Esophagus (tissue), 2 donors: ENCODE measurements at places on chromosomes 4 and X. TPM values are rescaled to one million over a fixed set of nuclear protein-coding genes. Genes with fewer than 3 reads are reported as not detected.

Gene SORCS2
- 1.2 TPM for polyA plus RNA-seq

Gene TBC1D8B
- 0.93 TPM for polyA plus RNA-seq

Gene OCRL
- polyA plus RNA-seq: 6.4 TPM

Gene HAND2
- polyA plus RNA-seq: 2.0 TPM

Gene AFP
- polyA plus RNA-seq: not detected

Gene GPC3
- polyA plus RNA-seq: 0.39 TPM

Gene SSX7
- not detected for polyA plus RNA-seq

Gene BCORL1
- polyA plus RNA-seq: 1.0 TPM

Gene PITX2
- 1.3 TPM for polyA plus RNA-seq

Gene SSX2
- polyA plus RNA-seq: not detected

Gene FANCB
- 0.60 TPM for polyA plus RNA-seq

Gene DOCK11
- 3.7 TPM for polyA plus RNA-seq

Gene CLDN34
- 0.15 TPM for polyA plus RNA-seq

Gene PCDH11X
- polyA plus RNA-seq: 0.02 TPM

Gene GPM6B
- 1.1 TPM for polyA plus RNA-seq

Gene TXK
- polyA plus RNA-seq: 2.3 TPM

Gene PDZD4
- 4.0 TPM for polyA plus RNA-seq

Gene PPP1R2C
- not detected for polyA plus RNA-seq

Gene TSPAN7
- 6.1 TPM for polyA plus RNA-seq

Gene ADH6
- polyA plus RNA-seq: 0.11 TPM

Gene GAB3
- polyA plus RNA-seq: 0.57 TPM

Gene FABP2
- polyA plus RNA-seq: not detected

Gene DMP1
- not detected for polyA plus RNA-seq

Gene MAGEB2
- not detected for polyA plus RNA-seq

Gene GUCY1B1
- polyA plus RNA-seq: 1.7 TPM

Gene FMR1NB
- not detected for polyA plus RNA-seq

Gene PRR32
- not detected for polyA plus RNA-seq

Gene GPR78
- 8.9 TPM for polyA plus RNA-seq

Gene CCDC149
- 1.9 TPM for polyA plus RNA-seq

Gene ASB12
- 0.24 TPM for polyA plus RNA-seq

Gene MTTP
- 0.08 TPM for polyA plus RNA-seq

Gene ARMCX1
- 5.5 TPM for polyA plus RNA-seq

Gene PPP4R3C
- not detected for polyA plus RNA-seq

Gene HMX1
- not detected for polyA plus RNA-seq

Gene CENPVL2
- polyA plus RNA-seq: not detected

Gene ATP6AP1
- 40.3 TPM for polyA plus RNA-seq

Gene MGST2
- polyA plus RNA-seq: 331 TPM

Gene CENPU
- 19.0 TPM for polyA plus RNA-seq

Gene PRDX4
- polyA plus RNA-seq: 18.7 TPM

Gene CT45A5
- polyA plus RNA-seq: not detected

Gene CT45A6
- not detected for polyA plus RNA-seq

Gene NMU
- polyA plus RNA-seq: 47.9 TPM

Gene MTMR8
- polyA plus RNA-seq: 1.2 TPM

Gene NKX3-2
- 0.04 TPM for polyA plus RNA-seq
